ENCODE measurements at places on chromosomes 4 and X.

DNA sequence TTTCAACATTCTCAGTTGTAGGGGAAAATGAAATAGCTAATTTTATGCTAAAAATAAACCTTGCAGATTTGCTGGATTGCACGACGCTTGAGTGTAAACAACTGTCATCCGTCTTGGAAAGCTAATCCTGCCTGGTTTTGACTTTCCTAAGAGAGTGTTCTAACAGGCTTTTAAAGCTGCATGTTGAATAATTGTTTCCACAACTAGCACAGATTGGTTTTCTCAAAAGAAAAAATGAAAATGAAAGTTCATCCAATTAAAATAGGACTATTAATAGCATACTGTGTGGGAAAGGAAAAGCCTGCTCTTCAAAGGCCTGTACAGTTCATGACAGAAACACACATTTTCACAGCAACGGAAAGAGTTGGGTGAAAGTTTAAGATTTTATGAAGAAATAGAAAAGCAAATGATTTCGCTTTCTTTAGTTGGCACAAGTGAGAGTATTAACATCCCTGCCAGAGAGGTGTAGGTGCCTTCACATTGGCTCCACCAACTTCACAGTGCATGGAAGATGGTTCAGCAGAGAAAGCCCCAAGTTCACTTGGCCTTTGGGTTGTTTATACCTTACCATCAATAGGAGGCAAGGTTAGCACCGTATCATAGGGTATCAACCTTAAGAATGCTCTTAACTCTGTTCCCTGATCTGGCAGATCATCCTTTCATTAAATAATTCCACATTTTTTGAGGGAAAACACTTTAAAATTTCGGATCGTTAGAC lies 140.0 kb upstream of the GUCY1A1 start:
- DNase-seq: no peak

DNA sequence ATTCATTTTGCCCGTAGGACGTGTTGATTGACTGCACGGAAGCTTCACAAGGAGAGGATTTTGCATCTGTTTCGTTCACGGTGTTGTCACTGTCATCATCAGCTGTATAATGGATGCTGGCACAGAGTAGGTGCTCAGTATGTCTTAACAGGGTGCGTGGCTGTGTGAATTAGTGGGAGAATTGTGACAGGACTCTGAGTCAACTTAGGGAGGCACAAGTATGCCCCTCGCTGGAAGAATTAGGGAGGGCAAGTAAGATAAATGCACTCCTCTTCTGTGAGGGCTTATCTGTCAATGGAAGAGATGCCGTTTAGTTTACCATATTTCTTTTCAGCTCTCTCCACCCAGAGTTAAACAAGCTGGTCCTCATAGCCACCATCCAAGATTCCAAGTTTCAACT lies 107.2 kb downstream of the TRIML1 start:
- DNase-seq: no peak

- no peak for DNase-seq
These were observed 262.1 kb upstream of the CXXC4 start for GRCh38 chr4:104756837-104757236.

GRCh38 chr4:30716681-30717207 lies 3.4 kb upstream of the PCDH7 start:
- no peak for DNase-seq

DNA sequence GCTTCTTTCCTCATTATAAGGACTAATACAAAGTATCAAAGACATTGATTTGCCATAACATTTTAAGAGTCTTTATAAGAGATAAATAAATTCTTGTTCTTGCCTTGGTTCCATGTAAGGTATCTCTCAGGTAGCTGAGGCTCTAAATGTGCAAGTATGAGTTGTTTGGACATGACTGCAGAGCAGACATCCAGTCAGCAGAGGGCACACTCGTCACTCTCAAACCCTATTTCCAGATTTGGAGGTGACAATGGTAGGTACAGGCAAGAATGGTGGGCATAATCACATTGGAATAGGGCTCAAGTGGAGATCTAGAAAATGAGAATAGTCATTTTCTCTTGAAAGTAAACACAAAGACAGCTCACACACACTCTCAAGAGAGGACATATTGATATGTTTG lies 133.3 kb upstream of the ZIC3 start:
- DNase-seq: no peak

DNA sequence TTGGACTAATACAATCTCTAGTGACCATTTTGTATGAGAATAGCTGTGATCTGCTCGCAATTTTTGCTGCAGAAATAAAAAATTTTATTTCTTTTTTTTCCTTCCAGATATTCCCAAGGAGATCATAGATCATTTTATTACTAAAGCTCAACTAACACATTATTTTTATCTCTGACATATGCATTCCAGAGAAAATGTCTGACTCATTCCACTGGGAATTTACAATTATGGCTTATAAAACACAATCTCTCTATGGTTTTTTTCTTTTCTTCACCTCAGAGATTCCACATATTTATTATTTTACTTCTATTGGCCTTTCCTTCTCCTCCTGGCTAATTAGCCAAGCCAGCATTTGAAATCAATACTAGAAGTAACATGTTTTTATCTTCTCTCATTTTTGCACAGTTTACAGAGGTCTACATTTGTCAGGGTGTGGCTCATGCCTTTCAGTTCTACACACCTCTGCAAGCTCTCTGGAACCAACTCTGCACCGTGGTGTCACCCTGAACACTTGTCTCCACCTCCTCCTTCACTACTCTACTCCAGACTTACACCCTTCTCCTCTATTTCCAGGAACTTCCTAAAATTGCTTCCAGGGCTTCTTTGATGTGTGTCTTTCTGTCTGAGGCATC lies 59.8 kb upstream of the GPM6A start:
- DNase-seq: no peak

GRCh38 chrX:152641996-152642395 lies 4.3 kb downstream of the GABRQ start:
- DNase-seq: no peak

GRCh38 chrX:46574774-46575381 lies 1.3 kb downstream of the CHST7 start:
- no peak for DNase-seq

DNA sequence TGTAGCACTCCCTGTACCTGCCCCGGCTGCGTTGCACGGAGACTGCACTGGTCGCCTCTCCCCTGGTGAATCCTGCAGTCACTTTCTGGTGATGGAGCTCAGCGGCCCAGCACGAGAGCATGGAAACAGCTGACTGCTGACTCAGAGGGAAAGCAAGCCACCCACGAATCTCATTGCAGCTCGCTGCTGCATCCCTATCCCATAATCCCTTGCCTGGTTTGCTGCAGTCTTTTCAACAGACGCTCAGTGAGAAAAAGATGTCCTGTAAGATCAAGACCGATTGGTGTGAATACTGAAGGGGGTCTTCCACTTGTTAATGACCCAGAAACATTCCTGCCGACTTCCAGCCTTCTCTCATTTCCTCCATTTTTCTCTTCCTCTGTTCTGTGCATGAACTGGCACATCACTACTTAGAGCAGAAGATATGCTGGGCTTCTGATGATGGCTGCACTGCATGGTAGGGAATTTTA lies 52.9 kb downstream of the TRIM2 start:
- DNase-seq: peak; percentile 70

DNA sequence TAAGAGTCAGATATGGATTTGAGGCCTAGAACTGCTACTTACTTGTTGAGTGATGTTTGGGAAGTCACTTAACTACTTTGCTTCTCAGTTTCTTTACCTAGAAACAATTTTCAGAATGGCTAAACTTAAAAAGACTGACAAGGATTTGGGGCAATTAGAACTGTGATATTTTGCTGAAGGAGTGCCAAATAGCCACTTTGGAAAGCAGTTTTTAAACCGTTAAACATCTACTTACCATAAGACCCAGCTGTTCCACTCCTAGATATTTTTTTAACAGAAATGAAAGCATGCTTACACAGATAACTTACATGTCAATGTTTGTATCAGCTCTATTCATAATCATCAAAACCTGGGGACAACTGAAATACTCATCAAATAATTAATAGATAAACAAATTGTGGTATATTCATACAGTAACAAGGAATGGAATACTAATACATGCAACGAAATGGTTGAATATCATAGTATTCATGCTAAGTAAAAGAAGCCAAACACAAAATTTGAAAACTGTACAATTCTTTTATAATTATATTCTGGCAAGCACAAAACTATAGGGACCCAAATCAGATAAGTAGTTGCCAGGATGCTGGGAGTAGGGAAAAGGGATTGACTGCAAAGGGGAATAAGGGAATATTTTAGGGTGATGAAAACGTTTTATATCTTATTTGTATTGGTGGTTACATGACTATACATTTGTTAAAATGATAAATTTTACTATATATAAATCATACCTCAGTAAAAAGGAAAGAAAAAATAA lies 24.0 kb downstream of the RPA4 start:
- no peak for DNase-seq

DNA sequence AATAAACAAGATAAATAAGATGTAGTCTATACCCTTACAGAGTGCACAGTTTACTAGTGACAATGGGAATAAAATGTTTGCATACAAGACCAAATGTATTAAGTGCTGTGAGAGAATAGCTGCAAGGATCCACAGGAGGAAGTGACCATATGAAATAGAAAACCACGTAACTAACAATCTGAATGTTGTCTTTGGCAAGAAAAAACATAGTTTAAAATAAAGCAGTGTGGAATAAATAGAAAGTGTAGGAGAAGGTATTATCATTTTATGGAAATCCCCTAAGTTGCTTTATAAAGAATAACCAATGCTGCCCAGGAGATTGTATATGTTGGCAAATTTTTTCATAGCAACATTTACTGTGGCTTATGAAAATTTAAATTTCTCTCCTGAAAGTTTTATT lies 116.1 kb downstream of the PCDH7 start:
- DNase-seq: no peak

GRCh38 chrX:20571611-20572010 lies 304.9 kb upstream of the RPS6KA3 start:
- DNase-seq: no peak

DNA sequence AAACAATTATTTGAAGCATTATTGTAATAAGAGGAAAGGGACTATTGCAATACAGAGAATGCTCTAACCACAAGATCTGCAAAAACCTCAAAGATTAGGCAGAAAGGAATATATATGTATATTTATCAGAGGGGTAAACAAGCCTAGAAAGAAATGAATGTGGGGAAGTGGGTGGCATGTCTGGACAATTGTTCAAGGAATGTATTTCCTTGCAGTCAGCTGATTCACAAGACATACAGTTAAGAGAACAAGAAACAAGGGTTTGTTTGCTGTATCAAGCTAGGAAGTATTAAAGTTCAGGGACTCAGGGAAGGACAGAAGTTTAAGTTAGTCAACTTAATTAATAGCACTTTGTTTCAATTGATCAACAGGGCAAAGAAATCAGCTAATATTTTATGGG lies 514.7 kb downstream of the CENPC start:
- DNase-seq: no peak

- no peak for DNase-seq
These were observed 46.6 kb downstream of the CD40LG start for GRCh38 chrX:136694431-136695087.

DNA sequence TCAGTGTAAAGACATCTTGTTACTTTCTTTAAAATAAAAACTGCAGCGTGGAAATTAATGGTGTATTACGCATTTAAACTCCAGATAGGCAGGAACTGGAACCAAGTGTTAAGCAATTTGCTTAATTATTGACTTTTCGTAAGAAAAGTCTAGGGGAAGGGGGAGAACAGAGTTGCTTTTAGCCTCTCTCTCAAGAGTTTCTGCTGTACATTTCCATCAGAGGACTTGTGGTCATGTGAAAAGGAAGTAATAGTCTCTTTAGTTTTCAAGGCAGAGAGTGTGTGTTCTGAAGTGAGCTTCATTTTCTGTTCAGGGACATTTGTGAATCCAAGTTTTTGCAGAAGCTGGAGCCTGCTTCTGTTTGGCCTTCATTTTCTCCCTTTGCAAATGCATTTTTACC lies 127.2 kb downstream of the UBE2K start:
- DNase-seq: no peak

GRCh38 chr4:88623097-88623496 lies 30.8 kb downstream of the HERC3 start:
- no peak for DNase-seq

DNA sequence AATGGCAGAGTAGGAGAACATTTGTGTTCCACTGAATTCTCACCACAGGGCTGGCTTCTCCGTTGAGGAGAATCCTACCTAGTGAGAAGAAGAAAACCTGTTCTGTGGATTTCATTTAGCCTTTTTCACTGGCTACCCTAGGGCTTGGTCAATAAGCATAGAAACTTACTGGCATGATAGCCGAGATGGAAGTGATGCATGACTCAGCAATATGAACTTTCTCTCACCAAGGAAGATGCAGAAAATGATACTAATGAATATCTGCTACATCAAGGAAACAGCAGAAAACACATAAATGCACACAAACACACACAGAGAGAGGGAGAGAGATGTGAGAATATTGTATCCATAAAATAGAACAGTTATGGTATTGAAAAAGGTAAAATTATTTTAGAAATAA lies 216.3 kb downstream of the HHIP start:
- no peak for DNase-seq

Measured in C1 segment of cervical spinal cord (tissue), 14 donors.